ENCODE measurements at places on chromosomes 12 and 14.

GRCh38 chr14:74510223-74510931, 16.8 kb downstream of the ISCA2 start:
- DNase-seq = no peak

GRCh38 chr12:16946704-16947103, 340.7 kb upstream of the LMO3 start:
- DNase-seq = no peak

- DNase-seq = peak; percentile 61
Observed at GRCh38 chr14:102182190-102182589, 42.5 kb downstream of the WDR20 start.

GRCh38 chr12:107735763-107736162, 25.2 kb downstream of the PRDM4 start:
- DNase-seq = no peak

- DNase-seq = no peak
Observed at GRCh38 chr12:109531411-109531810, 41.9 kb downstream of the MMAB start.

DNA sequence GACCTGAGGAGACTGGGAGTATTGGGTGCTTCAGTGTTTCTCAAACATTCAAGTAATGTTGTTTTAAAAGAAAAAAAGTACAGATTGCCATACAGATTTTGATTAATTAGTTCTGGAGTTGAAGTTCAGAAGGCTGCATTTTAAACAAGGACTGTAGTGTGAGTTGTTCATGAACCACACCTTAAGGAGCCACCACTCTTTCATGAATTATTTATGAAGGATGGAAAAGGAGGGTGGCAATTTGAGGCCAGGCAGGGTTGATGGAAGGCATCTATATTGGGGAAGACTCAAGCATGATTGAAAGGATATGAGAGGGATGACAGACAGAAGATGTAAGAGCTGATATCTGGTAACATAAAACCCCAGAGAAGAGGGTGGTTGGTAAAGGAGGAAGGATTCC, 146.6 kb upstream of the CAND1 start:
- DNase-seq = no peak

- no peak for DNase-seq
Observed at GRCh38 chr12:87783467-87783866, 245.7 kb downstream of the C12orf50 start.

DNA sequence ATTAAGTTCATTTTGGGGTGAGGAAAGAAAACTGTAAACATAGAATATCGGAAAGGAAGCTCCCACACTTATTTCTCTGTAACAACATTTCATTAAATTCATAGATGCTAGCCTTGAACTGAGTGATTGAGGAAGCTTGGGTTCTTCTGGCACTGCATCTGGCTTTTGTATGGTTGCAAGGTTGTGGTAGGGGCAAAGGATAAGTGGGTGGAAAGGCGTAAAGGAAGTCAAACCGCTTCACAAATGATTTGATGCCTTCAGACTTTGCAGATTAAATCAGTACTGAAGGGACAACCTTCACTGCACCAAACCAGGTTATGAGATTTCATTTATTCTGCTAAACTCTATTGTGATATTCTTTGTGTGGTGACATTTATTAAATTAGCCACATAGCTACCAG, 28.1 kb upstream of the PAX9 start:
- DNase-seq = no peak

GRCh38 chr12:110860833-110861296, 14.1 kb downstream of the CCDC63 start:
- DNase-seq = no peak

DNA sequence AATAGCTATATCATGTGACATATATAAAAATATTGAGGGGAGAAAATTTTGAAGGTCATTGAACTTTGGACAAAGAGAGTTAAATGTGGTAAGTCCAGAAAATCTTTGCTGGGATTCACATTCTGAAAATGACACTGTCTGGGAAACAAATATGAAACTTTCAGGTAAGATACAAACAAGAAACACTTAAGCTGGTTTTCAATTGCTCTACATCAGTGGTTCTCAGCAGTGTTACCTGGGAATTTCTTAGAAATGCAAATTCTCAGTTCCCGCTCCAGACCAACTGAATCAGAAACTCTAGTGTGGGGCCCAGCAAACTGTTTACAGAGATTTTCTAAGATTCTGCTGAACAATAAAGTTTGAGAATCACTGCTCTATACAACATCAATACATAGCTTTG, 3.6 kb upstream of the CDK17 start:
- no peak for DNase-seq

- peak; percentile 68 for DNase-seq
Observed at GRCh38 chr14:99946652-99947489, 118.4 kb upstream of the EVL start.

- peak; percentile 28 for DNase-seq
Observed at GRCh38 chr12:4849115-4849541, 60.6 kb upstream of the KCNA1 start.

DNA sequence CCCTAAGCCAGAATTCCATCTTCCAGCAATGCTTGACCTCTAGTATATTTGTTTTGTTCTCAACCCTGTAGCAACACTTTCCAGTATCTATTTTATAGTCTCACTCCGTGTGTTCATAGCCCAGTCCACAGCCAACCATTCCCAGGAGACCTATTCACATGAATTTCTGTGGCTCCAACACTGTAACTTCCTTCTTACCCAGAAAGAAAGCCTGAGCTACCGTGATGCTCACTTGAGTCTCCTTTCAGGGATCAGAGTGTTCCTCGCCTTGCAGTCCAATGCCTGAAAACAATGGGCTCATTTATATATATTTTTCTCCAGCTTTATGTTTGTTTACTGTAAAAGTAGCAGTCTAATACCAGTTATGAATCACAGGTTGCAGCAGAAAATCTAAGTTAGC, 645.0 kb upstream of the NOVA1 start:
- no peak for DNase-seq

DNA sequence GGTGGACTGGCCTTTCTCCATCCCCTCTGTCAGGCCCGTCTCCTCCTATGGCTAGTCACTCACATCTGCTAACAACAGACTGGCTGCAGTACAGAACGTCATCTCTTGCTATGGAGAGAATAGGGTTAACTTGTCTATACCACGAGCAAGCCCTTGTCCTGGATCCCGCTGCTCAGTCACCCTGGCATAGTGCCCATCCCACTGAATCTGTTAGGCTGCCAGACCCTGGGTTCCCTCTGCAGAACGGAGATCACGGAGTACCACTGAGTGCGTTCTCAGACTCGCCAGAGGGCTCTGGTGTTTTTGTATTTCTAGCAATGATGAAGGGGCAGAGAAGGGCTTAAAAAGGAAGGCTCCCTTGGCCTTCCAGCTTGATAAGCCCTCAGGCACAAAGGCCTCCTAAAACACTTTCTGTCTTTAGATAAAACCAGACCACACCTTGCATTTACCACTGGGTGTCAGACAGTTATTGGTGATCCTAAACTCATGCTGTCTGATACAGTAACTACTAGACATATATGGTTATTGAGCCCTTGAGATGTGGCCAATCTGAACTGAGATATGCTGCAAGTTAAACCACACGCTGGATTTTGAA, 6.3 kb upstream of the NRIP2 start:
- DNase-seq = no peak

DNA sequence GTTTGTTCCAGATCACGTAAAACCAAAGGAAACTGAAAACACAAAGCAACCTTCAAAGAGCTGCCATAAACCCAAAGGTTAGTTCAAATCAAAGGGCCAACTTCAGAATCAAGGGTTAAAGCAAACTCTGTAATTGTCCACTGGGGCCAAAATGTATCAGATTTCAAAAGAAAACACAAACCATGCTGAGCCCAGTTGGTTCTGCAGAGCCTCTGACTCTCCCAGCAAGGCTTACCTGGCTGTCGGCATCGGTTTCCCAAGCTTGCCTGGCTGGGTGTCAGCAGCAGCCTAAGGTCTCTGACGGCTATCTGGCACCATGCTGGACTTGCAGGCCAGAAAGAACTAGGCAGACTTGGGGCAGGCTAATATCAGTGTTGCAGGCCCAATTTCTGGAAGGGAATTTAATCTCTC, 125.3 kb downstream of the DAD1 start:
- DNase-seq = no peak

DNA sequence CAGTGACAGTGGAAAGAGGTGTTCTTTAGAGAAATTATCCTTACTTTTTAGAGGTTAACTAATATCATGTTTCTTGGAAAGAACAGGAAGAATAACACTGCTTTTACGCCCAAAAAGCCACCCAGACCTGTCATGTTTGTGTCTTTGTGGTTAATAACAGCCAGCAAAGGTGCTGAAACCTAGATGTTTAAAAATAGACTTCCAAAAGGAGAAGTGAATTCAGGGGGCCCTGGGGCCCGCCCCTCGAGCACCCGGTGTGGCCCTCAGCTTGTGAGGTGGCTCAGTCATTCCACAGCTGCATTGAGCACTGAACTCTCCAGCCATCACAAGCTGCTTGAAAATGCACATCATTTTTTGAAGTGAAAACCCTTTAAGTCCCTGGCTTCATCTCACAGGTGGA, 20.8 kb upstream of the AMN start:
- no peak for DNase-seq

DNA sequence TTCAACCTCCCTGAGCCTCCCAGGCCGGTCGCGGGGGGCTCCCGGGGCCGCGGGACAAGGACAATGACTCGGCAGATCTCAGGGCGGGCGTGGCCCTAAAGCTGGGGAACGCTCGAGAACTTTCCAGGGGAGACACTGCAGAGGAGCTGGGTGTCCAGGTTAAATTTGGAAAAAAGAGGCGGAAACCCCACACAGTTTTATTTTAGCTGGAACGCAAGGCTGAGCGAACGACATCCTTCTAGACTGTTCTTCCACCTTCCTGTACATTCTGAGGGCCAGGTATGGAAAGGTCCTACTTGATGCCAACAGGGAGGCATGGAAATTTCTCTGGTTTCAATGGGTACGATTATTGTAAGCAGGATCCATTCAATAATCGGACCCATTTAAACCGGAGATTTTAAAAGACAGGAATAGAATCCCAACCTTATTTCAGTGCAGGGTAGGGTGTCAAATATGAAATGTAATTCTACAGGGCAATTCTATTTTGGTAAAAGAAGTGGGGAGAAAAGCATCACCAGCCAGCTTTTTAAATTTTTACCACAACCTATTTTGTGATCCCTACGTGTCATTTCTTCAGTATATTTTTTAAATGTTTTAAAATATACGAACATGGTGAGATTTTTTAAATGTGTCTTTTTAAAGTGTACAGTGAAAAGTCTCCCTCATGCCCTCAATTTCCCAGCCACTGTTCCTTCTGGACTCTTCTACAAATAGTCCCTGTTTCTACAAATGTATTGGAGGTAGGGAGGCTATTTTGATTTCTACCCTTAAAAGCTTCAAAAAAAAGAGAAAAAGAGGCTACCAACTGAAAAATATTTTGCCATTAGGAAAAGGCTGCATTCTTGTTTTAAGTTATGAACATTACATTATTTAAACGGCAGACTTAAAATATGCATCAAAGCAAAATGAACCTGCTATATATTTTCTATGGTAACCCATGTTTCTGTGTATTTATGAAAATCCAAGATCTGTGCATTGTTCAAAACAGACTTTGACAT, 1.1 kb upstream of the UBC start:
- no peak for DNase-seq

- DNase-seq = no peak
Observed at GRCh38 chr12:92614502-92614901, 88.3 kb upstream of the PLEKHG7 start.

- no peak for DNase-seq
Observed at GRCh38 chr12:104582739-104583138, 126.0 kb downstream of the CHST11 start.

DNA sequence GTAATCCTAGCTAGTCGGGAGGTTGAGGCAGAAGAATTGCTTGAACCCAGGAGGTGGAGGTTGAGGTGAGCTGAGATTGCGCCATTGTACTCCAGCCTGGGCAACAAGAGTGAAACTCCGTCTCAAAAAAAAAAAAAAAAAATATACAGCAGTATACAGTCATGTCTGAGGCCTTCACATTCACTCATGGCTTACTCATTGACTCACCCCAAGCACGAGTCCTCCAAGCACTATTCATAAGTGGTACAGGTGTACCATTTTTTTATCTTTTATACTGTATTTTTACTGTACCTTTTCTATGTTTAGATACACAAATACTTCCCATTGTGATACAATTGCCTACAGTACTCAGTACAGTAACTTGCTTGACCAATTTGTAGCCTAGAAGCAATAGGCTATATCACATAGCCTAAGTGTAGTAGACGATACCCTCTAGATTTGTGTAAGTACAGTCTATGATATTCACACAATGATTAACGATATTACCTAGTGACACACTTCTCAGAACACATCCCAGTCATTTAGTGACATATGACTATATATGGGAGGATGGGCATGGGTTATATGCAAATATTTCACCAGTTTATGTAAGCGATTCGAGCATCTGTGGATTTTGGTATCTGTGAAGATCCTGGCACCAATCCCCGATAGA, 12.2 kb downstream of the LLPH start:
- peak; percentile 14 for DNase-seq

- DNase-seq = no peak
Observed at GRCh38 chr12:107304588-107305532, 211.5 kb upstream of the CRY1 start.

- DNase-seq = no peak
Observed at GRCh38 chr14:65040666-65041433, 54.2 kb downstream of the FNTB start.

GRCh38 chr12:131959641-131960589, 10.2 kb downstream of the EP400 start:
- DNase-seq = no peak

GRCh38 chr12:53748072-53748840, 3.5 kb downstream of the CISTR start:
- no peak for DNase-seq

DNA sequence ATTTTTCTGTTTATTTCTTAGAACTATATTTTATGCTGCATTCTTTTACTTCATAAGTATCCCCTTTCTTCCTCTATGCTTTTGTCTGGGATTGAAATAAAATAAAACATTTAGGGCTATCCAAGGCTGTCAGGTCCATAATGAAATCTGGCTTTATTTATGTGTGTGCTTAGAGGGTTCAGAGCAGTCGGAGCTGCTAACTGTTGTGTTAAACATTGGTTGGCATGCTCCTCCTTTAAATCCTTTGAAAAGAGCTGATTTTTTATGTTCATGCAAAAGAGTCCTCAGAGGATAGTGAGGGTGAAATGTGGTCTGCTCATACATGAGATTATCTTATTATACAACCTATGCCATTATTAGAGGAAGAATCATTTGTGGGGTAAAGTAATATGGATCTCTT, 322.3 kb upstream of the E2F7 start:
- no peak for DNase-seq

DNA sequence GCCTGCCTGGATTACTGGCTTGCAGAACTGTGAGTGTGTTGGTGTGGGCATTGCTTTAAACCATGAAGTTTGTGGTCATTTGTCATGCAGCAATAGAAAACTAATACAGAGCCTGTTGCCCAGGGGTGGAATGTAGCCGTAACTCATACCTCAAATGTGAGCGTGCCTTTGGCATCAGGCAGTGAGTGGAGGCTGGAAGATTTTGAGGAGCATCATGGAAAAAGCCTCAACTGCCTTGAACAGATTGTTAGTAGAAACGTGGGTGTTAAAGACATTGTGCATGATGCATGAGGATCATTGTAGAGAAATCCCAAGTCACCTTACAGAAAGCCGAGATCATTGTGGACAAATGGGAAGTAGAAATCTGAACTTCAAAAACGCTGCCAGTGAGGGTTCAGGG, 580.5 kb downstream of the AACS start:
- no peak for DNase-seq
